Breast epithelium (tissue), 4 donors: ENCODE measurements at places on chromosomes 1 and 21. TPM values are rescaled to one million over a fixed set of nuclear protein-coding genes. Genes with fewer than 3 reads are reported as not detected.

- H3K27ac ChIP-seq, result peak overlapping the region; percentile 75
- H3K4me3 ChIP-seq, result no peak overlapping the region
- H3K36me3 ChIP-seq, result no peaks in the 10 kb centered on the region
These were observed 149.9 kb downstream of the CLIC6 start for GRCh38 chr21:34818662-34819158.

GRCh38 chr1:192916021-192916420 lies 107.2 kb downstream of the RGS2 start:
- no peak overlapping the region for H3K27ac ChIP-seq
- H3K4me1 ChIP-seq, result no peaks in the 10 kb centered on the region
- DNase-seq, result no peak
- no peaks in the 10 kb centered on the region for H3K27me3 ChIP-seq
- no peak overlapping the region for H3K4me3 ChIP-seq

GRCh38 chr1:183887826-183888819 lies 83.2 kb downstream of the RGL1 start:
- no peaks in the 10 kb centered on the region for H3K36me3 ChIP-seq
- no peaks in the 10 kb centered on the region for H3K27me3 ChIP-seq
- no peaks in the 10 kb centered on the region for H3K4me1 ChIP-seq
- no peak for DNase-seq

GRCh38 chr1:39632682-39633417 lies 6.6 kb downstream of the HEYL start:
- H3K27me3 ChIP-seq, result peaks cover 28% of the 10 kb centered on the region
- no peaks in the 10 kb centered on the region for H3K36me3 ChIP-seq
- H3K27ac ChIP-seq, result no peak overlapping the region
- H3K4me3 ChIP-seq, result no peak overlapping the region
- no peaks in the 10 kb centered on the region for H3K4me1 ChIP-seq
- DNase-seq, result no peak

- H3K4me3 ChIP-seq, result peak overlapping the region; percentile 30
- DNase-seq, result no peak
- no peaks in the 10 kb centered on the region for H3K36me3 ChIP-seq
- no peaks in the 10 kb centered on the region for H3K4me1 ChIP-seq
- H3K27ac ChIP-seq, result no peak overlapping the region
These were observed 479.3 kb upstream of the RUNX1 start for GRCh38 chr21:35528116-35529042.

GRCh38 chr1:57483954-57484353 lies 60.1 kb upstream of the DAB1 start:
- DNase-seq, result no peak
- no peaks in the 10 kb centered on the region for H3K36me3 ChIP-seq
- H3K27ac ChIP-seq, result no peak overlapping the region
- H3K27me3 ChIP-seq, result no peaks in the 10 kb centered on the region

NR0B2 gene
- not detected for total RNA-seq
